ENCODE measurements at places on chromosomes 7 and 10. TPM values are rescaled to one million over a fixed set of nuclear protein-coding genes. Genes with fewer than 3 reads are reported as not detected.

The ZNF273 gene
- polyA plus RNA-seq, result 13.8 TPM

The PKD2L1 gene
- polyA plus RNA-seq, result 0.38 TPM

The XRCC2 gene
- polyA plus RNA-seq, result 14.9 TPM

The GPRIN2 gene
- polyA plus RNA-seq, result 4.0 TPM

The RSBN1L gene
- polyA plus RNA-seq, result 37.2 TPM

The ZNF727 gene
- 0.32 TPM for polyA plus RNA-seq

The FOXI2 gene
- polyA plus RNA-seq, result 1.2 TPM

The PHYH gene
- 26.4 TPM for polyA plus RNA-seq

The CRYGN gene
- 4.4 TPM for polyA plus RNA-seq

The STAMBPL1 gene
- 2.3 TPM for polyA plus RNA-seq

The SOSTDC1 gene
- 47.8 TPM for polyA plus RNA-seq

The MUC3A gene
- polyA plus RNA-seq, result 1.2 TPM

The GOLGA7B gene
- 1.2 TPM for polyA plus RNA-seq

The SLC26A3 gene
- 0.10 TPM for polyA plus RNA-seq

The CRPPA gene
- polyA plus RNA-seq, result 6.0 TPM

The BAMBI gene
- polyA plus RNA-seq, result 45.1 TPM

The CD36 gene
- polyA plus RNA-seq, result 32.9 TPM

The TBX20 gene
- not detected for polyA plus RNA-seq

The MMD2 gene
- not detected for polyA plus RNA-seq

The CPN1 gene
- polyA plus RNA-seq, result 3.0 TPM

The TMEM130 gene
- polyA plus RNA-seq, result 2.8 TPM

The SPDYE2B gene
- 3.8 TPM for polyA plus RNA-seq

The C10orf105 gene
- polyA plus RNA-seq, result 0.18 TPM

The RBM20 gene
- 5.3 TPM for polyA plus RNA-seq

The ABI1 gene
- 72.4 TPM for polyA plus RNA-seq

The EVX1 gene
- polyA plus RNA-seq, result 0.07 TPM

The ANXA11 gene
- 115 TPM for polyA plus RNA-seq

The MBL2 gene
- polyA plus RNA-seq, result not detected

The TMEM236 gene
- 0.37 TPM for polyA plus RNA-seq
